Stimulated activated CD4-positive, alpha-beta T cell treated with anti-CD3 and anti-CD28 coated beads, Interleukin-15, amount 100 ng/mL, for 24 hours (primary cell): ENCODE measurements at places on chromosomes 12 and 14.
A peak's percentile ranks its signal among the peaks of the same experiment; 100 is the strongest.

GRCh38 chr14:30779210-30779609 lies 95.1 kb upstream of the COCH start:
- no peak for DNase-seq

DNA sequence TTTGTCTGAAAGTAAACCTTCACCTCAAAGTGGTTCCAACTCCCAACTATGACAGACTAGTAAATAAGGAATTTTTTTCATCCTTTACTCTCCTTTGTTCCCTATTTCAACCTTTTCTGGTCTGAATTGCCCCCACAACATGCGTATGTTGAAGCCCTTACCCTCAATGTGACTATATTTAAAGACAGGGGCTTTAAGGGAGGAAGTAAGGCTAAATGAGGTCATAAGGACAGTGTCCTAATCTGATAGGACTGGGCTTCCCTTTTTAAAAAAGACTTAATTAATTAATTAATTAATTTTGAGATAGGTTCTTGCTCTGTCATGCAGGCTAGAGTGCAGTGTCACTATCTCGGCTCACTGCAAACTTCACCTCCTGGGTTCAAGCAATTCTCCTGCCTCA lies 86.3 kb downstream of the VCPKMT start:
- DNase-seq = no peak

- no peak for DNase-seq
Observed at GRCh38 chr12:10537721-10538120, 32.0 kb downstream of the EIF2S3B start.

DNA sequence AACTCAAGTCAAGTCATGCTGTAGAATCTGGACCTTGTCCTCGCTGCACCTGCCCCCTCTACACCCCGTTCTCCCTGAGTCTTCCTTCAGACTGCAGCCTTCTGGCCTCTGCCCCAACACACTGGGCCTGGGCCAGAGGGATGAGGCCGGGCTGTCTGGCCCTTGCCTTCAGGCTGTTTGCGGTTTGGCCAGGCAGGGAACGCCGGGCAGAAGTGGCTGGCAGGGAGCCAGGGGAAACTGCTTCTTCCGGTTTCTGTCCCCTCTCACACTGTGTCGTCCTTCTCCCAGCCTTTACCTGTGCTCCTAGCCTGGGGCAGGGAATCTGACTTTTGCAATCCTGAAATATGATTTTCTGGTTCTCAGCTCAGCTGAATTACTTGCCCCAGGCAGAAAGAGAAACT lies 13.5 kb downstream of the DGLUCY start:
- no peak for DNase-seq

- DNase-seq = no peak
Observed at GRCh38 chr14:35362911-35363374, 41.6 kb downstream of the NFKBIA start.

GRCh38 chr14:59816941-59817340 lies 53.6 kb downstream of the RTN1 start:
- no peak for DNase-seq

DNA sequence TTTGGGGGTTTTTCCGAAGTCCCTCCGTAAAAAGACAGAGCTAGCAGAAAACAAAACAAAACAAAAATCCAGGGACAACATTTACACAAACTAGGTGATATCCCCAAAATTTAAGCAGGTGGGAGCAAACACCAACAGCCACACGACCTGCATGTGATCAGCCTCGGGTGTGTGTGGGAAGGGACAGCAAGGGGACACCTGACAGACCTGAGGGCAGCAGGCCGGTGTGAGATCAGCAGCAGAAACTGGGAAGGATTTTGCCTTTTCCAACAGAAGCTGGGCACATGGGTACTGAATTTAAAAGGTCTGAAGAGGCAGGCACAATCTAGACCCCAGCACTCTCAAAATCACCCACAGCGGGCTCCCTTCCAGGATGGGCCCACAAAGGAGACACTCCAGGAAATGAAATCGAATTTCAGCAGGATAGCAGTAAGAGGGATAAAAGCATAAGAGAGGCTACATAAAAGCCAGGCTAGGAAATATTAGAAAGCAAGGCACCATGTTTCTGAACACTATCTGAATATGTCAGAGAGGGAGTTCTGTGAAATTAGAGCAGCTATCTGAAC lies 36.5 kb upstream of the SELPLG start:
- DNase-seq = no peak

DNA sequence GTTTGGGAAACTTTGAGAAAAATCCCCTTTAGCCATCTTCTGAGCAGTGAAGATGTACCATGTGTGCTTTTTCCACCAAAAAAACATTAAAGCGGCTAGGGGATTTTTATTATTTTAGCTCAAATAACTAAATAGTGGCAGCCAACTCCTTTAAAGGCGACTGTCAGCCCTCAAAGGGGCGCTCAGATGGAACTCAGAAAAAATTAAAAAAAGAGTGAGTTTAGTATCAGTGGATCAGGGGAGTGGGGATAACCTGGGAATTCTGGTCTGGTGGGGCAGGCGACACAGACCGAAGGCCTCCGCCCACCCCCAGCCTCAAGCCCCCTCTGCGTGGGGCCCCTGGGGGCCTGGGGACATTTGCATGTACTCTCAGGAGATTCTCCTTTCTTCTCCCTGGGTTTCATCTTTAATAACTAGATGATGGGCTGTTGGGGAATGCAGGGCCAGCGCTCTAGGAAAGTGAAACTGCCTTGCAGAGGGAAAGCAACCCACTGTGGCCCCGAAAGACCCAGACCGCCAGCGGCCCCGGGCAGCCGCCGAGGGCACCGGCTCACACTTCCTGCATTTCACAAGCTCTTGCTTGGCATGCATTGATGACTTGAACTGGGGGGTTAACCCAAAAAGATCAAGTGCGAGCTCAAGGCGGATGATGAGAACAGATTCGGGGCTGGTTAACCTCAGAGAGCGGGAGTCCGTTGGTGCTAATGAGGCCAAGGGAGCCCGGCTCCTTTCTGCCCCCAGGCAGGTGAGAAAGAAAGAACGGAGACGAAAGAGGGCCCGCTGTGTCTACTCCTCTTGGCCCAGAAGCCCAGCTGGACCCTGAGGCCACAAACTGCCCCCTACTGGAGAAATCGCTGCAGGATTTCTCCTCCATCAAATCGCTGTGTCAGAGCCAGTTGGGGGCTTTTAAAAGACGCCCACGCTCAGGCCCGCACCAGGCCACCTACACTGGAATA lies 7.3 kb upstream of the BATF start:
- DNase-seq = peak; percentile 57

- no peak for DNase-seq
Observed at GRCh38 chr14:26873362-26873960, 275.6 kb upstream of the NOVA1 start.

- no peak for DNase-seq
Observed at GRCh38 chr14:31590206-31590605, 29.0 kb downstream of the NUBPL start.

DNA sequence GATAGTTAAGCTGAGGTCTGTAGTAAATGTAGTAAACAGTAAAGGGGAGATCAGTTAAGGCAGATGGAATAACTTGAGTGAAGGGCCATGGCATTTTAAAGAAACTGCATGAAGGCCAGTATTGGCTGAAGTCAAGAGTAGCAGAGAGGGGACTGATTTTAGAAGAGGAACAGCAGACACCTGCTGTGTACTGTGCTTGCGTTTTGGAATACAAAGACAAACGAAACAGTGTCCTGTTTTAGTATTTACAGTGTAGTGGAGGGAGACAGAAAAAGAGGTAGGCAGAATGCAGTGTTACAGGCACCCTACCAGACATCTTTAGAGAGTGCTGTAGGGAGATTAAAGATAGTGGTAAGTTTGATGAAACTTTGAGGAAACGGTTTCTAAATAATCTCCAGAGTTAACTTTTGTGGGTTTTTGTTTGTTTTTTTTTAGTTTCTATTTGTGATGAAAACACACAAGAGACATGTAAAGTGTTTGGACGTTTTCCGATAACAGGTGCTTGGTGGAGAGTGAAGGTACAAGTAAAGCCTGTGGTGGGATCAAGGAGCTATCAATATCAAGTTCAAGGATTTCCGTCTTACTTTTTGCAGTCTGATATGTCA lies 2.1 kb downstream of the HELB start:
- DNase-seq = no peak

GRCh38 chr14:49924852-49925251 lies 32.0 kb downstream of the ARF6 start:
- DNase-seq = no peak

GRCh38 chr12:82314406-82314892 lies 43.7 kb downstream of the CCDC59 start:
- DNase-seq = peak; percentile 1

DNA sequence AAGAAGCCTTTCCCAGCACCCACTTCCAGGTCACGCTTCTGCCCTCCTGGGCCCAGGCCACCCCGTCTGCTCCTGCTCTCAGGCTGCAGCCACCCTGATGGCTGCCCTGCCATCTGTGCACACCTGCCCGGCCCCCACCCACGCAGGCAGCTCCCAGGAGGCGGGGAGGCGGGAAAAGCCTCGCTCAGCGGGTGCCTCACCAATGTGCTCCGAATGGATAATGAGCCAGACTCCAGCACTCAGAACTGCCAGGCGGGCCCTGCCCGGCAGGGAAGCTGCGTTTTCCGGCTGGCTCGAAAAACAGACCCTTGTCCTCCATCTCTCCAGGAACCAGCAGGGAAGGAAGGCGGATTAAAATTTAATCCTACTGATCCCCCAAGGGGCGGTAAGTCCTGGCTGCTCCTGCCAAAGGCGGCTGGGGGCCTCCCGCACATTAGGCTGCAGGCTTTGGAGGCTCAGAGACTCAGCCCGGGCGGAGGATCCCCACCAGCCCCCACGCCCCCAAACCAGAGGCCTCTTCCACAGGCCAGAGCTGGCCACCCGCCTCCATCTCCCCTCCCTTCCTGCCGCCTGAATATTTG lies 104.0 kb downstream of the NCOR2 start:
- DNase-seq = no peak

- no peak for DNase-seq
Observed at GRCh38 chr12:77151030-77151429, 85.7 kb upstream of the E2F7 start.

DNA sequence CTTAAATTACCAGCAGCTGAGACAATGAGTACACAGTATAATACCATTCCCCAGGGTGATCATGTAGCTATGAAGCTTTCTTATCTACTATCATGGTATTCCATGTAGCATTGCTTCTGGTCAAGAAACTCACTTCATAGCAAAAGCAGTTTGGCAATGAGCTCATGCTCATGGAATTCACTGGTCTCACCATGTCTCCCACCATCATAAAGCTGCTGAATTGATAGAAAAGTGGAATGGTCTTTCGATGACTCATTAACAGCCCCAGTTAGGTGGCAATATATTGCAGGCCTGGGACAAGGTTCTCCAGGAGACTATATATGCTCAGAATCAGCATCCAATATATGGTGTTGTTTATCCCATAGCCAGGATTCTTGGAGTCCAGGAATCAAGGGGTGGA lies 553.7 kb downstream of the FOXG1 start:
- DNase-seq = no peak

GRCh38 chr14:49461529-49462401 lies 124.4 kb downstream of the RPS29 start:
- DNase-seq = peak; percentile 74

DNA sequence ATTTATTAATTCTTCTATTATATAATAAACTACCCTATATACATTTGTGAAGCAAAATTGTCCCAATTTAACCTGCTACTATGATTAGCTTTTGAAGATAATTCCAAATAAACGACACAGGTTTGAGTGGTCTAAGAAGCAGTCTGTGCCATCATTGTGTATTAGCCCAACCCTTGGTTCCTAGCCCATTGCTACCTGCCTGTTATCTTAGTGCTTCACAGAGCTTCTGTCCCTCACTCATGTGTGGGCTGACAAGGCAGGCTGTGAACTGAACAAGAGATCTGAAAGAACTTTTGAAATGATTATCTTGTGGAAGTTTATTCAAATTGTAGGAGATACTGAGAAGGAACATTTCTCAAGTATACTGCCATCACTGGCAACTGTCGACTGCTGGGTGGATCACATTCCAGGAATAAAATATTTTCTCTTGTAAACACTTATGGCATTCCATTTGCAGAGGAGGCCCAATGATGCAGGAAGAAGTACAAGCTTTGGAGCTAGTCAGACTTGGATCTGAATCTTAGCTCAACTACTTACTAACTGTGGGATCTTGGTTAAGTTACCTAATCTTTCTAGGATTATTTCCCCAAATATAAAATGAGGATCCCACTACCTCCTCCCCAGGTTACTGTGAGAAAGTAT lies 7.8 kb upstream of the MTERF2 start:
- no peak for DNase-seq

- DNase-seq = no peak
Observed at GRCh38 chr12:104637604-104638003, 180.9 kb downstream of the CHST11 start.

DNA sequence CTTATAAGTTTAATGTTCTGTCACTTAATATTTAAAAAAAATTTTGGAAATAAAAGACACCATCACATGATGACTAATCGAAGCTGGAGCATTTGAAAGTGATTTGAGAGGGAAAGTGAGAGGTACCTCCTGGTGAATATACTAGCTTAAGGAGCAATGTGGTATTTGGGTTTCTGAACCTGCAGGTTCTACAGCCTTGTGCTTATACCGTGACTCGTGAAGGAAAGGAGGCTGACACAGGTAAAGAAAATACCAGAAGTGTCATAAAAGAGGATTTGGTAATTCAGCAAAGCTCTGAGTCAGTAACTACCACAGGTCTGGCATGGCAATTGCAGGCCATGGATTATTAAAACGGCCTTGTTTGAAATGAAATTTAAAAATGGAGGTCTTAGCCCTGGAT lies 151.0 kb downstream of the SLC38A4 start:
- DNase-seq = no peak

GRCh38 chr12:92436856-92437255 lies 265.9 kb upstream of the PLEKHG7 start:
- no peak for DNase-seq

DNA sequence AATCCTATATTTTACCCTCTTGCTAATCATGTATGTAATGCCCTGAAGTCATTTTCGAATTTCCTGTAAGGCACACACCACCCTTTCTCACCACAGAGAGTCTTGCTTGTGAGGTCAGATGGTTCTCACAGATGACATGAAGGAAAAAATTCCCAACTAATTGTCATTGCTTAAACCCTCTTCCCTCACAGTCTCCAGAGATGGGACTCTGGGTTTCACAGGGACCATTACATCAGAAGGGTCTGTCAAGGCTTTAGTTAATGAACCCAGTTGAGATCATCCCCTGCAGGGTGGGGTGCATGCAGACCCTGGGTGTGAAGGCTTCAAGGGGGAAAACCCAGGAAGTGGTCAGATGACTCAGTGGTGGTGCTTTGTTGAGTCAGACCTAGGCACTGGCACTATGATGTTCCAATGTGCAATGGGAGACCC lies 229.6 kb downstream of the BCAT1 start:
- DNase-seq = peak; percentile 60
